ENCODE measurements at places on chromosomes 16 and 17.
A peak's percentile ranks its signal among the peaks of the same experiment; 100 is the strongest.

GRCh38 chr17:45247429-45248131 is 14.3 kb downstream of the SPATA32 start:
- peak; percentile 83 for DNase-seq

- no peak for DNase-seq
Measured at GRCh38 chr16:68802190-68802589, 41.1 kb upstream of the TANGO6 start.

DNA sequence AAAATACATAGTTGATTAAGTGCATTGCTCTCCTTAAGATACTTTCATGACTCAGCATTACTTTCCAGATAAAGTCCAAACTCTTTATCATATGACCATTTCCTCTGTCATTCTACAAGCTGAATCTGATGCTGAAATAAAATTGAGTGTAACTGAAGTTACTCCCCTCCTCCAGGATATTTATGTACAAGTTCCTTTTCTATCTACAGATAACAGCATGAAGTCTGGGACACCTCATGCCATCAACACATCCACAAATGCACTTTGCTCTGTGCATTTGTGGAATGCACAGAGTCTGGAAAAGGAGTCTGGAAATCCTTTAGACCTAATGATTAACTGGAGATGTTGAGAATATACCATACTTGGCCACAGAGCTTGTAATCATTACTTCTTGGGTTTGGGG is 60.5 kb downstream of the ACSM2B start:
- DNase-seq: no peak

DNA sequence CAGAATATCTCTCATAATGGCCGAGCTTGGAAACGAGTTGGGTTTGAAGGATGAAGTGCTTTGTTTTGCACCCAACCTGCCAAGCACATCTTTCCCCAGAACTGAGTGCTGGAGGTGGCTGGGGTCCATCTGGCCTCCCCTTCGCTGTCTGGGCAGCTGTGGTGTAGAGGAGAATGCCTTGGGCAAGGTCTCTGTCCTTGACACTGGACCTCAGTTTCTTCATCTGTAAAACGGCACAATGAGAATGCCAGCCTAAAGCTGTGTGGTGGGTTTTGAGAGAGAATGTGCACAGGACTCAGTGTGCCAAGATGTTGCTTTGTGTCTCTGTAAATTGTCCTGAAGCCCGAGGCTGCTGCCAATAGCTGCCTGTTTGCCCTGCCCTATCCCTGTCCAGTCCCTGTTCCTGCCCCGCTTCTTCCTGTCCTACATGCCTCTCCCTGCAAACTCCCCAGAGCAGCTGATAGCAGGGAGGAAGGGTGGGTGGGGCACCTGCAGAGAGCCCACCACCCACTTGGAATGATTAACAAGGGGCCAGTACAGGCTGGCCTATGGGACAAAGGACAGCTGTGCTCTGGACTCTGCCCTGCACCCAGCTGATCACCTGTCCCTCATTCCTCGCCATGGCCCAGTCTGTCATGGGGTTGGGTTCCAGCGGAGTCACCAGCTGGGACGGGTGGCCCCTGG is 15.3 kb downstream of the LASP1 start:
- DNase-seq: no peak

DNA sequence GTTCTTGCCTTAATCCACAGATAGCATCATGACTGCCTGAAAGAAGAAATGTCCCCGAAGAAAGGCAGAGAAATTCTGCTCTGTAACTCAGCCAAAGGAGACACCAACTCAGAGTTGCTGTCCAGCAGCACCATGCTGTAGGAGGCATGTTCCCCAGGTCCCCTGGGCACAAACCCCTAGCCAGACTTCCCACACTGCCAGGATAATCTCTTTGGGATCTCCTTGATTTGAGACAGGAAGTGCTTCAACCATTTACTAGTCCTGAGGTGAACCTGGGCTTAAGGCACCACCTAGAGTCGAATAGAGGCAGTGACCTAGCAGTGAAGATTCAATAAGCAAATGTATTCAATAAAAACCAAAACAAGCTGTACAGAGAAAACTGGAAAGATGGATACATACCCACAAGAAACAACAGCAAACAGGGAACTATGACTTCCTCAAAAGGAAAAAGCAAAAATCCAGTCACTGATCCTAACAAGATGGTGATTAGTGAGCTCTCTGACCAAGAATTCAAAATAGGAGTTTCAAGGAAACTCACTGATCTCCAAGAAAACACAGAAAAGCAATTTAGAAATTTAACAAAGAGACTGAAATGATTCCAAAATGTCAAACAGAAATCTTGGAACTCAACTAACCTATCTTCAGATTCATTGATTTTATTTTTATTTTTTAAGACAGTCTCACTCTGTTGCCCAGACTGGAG is 5.7 kb downstream of the OR4D2 start:
- no peak for DNase-seq

DNA sequence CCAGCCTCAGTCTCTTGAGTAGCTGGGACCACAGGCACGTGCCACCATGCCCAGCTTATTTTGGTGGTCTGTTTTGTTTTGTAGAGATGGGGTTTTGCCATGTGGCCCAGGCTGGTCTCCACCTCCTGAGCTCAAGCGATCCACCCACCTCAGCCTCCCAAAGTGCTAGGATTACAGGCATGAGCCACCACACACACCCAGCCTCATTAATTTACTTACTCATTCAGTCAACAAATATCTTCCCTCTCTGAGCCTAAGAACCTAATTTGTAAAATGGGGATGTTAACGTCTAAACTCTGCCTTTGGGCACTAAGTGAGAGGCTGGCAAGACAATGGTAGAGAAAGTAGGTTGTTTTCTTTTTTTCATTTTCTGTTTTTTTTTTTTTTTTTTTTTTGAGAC is 22.6 kb downstream of the SRCIN1 start:
- no peak for DNase-seq

- DNase-seq: no peak
Measured at GRCh38 chr16:12411516-12411915, 392.2 kb downstream of the CPPED1 start.

DNA sequence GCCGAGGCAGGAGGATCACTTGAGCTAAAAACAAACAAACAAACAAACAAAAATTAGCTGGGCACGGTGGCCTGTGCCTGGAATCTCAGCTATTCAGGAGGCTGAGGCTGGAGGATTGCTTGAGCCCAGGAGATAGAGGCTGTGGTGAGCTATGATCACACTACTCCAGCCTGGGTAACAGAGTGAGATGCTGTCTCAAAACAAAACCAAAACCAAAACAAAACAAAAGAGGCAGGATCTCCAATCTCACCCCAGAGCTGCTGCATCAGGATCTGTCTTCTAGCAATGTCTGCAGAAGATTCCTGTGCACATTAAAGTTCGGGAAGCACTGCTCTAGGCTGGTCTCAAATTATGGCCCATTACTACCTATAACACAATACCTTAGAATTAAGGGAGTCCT is 43.1 kb downstream of the MAP2K6 start:
- no peak for DNase-seq

- no peak for DNase-seq
Measured at GRCh38 chr17:49514071-49514721, 19.1 kb downstream of the NGFR start.

- no peak for DNase-seq
Measured at GRCh38 chr17:58336456-58337209, 8.0 kb upstream of the TSPOAP1 start.

GRCh38 chr16:84941921-84942320 is 69.4 kb downstream of the ZDHHC7 start:
- DNase-seq: no peak

GRCh38 chr16:726438-727290 is at the start of the genes CCDC78 and HAGHL:
Gene CCDC78 (minus strand): TSS chr16:726443. CDS start chr16:726367, 76 bp downstream.
Gene HAGHL (plus strand): TSS chr16:727106. CDS start chr16:727510, 404 bp downstream.
- DNase-seq: no peak

DNA sequence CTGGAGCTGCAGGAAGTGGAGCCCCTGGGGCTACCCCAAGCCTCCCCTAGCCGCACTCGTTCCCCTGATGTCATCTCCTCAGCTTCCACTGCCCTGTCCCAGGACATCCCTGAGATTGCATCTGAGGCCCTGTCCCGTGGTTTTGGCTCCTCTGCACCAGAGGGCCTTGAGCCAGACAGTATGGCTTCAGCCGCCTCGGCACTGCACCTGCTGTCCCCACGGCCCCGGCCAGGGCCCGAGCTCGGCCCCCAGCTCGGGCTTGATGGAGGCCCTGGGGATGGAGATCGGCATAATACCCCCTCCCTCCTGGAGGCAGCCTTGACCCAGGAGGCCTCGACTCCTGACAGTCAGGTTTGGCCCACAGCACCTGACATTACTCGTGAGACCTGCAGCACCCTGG is 4.1 kb upstream of the NRN1L start:
- no peak for DNase-seq

DNA sequence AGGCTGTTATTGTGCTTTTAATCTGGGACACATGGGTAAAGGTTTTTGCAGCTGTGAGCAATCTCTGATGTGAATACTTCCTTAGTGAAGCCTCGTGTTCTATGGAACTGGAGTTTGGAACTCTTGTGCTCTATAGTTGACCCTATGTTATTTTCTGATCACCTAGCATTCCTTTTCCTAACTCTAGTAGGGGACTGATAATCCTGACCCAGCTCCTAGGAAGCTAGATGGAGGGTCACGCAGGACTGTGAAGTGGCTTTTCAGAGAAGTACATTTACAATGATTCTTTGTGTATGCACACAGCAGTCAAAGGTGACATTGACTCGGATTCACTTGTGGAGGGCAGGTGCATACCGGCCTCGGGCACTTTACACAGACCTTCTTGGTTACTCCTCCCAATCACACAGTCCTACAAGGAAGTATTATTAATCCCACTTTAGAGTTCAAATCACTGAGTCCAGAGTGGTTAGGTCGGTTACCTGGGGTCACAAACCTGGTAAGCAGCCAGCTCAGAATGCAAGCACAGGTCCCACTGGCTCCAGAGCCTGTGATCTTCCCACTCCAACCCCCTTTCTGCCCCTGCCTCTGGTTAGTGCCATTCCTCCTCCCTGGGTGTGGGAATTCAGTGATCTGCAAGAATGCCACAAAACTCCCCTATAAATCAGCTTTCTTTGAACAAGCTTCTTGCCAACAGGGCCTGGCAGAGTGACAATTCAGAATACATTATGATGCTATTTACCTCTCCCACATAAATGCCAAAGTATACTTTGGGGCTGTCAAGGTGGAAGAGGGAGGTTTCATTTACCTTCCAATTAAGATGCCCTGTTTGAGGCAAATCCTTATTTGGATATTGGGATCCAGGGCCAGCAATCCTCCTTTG is 7.1 kb downstream of the CHD9NB start:
- no peak for DNase-seq

DNA sequence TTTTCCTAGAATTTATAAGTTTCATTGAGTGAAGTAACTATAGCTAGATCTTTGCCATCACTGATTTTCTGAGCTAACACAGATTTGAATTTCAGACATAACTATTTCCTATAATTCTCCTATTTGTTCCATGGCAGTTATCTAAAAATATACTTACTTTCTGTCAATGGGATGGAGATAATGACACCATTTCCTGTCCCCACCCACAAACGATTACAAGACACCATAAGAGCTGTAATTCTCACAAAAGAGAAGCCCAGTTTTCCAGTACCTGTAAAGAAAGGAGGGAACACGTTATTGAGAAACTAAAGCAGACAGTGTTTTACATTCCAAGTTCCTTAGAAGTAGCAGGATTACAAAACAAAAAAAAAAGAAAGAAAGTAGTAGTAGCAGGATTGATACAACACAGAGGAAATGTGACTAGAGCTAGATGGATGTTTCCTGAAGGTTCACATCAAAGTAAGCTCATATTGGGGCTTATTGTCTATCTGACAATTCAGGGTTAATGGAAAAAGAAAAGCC is 110.9 kb upstream of the TOB1 start:
- DNase-seq: no peak

- DNase-seq: no peak
Measured at GRCh38 chr17:59151591-59151990, 3.4 kb downstream of the SKA2 start.

DNA sequence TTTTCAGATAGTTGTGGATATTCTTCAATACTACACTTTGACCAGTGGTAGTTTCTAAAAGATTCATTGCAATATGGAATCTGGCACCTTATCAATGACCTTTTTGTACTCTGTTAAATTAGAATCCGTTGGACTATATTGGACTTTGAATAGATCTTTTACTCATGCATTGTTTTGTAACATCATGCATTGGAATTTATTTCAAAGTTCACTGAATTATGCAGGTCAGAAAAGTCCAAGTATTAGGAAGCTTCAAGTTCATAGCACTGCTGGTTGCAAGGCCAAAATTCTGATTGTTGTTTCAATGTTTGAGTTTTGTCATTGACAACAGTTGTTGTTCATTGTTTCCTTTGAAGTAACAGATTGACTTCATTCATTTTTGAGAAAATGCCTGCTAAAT is 7.9 kb upstream of the DHRS11 start:
- no peak for DNase-seq

- no peak for DNase-seq
Measured at GRCh38 chr16:67399218-67399733, 6.0 kb upstream of the TPPP3 start.

- DNase-seq: no peak
Measured at GRCh38 chr17:48915459-48916282, 7.5 kb downstream of the UBE2Z start.

- DNase-seq: peak; percentile 79
Measured at GRCh38 chr16:68328151-68328859, 17.5 kb downstream of the PRMT7 start.

GRCh38 chr16:58027916-58028455 is 2.4 kb downstream of the MMP15 start:
- DNase-seq: no peak

DNA sequence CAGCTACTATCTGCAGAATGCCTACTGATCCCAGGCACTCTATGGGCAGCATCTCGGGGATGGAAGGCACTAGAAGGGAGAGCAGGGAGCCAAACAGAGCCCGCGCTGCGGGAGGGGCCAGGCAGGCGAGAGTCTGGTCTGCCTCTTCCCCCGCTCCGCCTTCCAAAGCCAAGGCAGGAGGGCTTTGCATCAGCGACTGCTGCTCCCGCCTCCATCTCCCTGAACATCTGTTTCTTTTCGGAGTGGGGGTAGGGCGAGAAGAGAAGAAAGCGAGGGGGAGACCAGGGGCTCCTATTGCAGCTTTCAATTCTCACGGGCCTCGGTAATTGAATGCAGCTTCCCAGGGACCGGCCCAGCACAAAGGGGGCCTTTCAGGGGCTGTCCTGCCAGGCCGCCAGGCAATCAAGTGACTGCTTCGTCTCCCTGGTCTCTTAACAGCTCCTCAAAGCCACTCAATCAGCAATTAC is 31.4 kb upstream of the CDC42EP4 start:
- DNase-seq: peak; percentile 62

DNA sequence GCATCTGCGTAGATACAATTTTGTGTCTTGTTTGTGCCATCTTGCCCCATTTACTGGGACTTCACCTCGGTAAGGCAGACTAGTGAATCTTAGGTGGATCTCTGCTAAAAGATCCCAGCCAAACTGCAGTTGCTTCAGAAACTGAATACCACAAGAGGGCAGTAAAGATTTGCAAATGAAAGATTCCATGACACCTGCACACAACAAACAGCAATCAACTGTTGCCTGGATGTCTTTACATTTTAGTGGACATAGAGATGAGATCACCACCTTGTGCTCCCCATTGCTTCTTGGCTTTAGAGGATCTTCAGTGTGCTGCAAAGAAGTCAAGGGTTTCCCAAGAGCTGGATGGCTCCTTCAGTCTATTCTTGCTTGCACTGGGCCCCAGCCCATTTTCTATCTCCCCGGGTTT is 119.2 kb upstream of the CACNG5 start:
- peak; percentile 39 for DNase-seq
